ENCODE measurements at places on chromosomes 4 and X.
A peak's percentile ranks its signal among the peaks of the same experiment; 100 is the strongest.

GRCh38 chrX:107769581-107770317 is 5.8 kb downstream of the TSC22D3 start:
- DNase-seq = no peak

DNA sequence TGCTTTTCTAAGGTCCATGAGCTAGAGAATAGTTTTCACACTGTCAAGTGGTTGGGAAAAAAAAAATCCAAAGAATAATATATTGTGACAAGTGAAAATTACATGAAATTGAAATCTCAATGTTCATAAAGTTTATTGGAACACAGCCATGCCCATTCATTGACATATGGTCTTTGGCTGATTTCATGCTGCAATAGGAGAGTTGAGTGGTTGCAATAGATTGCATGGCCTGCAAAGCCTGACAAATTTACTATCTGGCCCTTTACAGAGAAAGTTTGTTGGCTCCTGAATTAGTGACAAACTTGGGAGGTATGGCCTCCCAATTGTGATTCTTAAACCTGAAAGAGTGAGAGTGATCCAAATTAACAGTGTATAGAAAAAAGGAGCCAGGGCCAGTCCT is 115.5 kb upstream of the FAM9C start:
- DNase-seq = no peak

DNA sequence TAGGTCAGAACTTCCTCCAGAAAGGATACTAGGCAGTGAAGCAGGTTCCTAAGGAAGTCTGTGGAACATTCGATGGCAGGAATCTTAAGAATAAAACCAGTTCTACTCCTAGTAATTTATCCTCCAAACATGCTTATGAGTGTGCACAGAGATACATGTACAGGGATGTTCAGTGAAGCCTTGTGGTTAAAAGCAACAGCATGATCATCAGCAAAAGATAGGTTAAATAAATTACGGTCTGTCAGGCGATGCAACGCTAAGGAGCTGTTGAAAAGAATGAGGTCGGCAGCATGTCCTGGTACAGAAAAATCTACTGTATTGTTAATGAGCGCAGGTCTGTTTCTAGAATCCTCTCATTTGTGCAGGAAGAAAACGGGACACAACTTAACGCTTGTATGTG is 23.6 kb downstream of the SEL1L3 start:
- no peak for DNase-seq

- no peak for DNase-seq
Observed at GRCh38 chrX:34873500-34874225, 68.9 kb upstream of the FAM47B start.

DNA sequence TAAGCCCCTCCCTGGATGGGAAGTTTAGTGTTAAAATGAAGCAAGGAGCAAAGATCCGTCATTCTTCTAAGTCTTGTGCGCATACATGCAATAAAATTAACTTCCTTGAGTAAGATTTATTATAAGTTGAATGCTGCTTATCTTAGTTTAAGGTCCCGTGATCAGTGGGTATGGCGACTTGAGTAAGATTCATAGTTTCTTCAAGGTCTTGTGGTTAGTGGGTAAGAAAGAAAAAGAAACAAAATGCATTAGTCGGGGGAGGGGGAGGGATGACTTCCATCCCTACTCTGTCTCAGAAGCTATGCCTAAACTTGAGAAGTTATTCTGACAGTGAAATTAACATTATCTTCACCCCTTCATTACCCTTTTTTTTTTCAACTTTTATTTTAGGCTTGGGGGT is 127.3 kb upstream of the MAGEB16 start:
- DNase-seq = no peak

DNA sequence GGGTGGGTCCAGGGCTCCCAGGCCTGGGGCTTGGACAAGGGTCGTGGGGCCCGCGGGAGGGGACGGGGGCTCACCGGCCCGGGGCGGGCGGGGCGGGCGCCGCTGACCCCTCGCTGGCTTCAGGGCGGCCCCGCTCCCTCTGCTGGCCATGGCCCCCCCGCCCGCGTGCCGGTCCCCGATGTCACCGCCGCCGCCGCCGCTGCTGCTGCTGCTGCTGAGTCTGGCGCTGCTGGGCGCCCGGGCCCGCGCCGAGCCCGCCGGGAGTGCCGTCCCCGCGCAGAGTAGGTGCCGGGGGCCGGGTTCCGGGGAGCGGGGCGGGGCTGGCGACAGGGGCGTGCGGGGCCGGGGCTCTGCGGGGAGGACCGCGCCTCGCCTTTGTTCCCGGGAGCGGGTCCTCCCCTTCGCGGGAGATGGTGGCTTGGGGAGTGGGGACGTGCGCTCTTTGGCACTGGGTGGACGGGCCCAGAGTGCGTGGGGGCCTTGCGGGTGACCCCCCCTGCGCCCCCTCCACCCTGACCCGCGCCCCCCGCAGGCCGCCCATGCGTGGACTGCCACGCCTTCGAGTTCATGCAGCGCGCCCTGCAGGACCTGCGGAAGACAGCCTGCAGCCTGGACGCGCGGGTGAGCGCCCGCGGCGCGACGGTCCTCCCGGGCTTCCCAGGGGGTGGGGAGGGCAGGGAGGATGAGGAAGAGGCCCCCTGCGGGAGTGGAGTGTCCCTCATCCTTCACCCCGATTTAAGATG is 16.8 kb upstream of the NAT8L start:
- DNase-seq = peak; percentile 17

- no peak for DNase-seq
Observed at GRCh38 chrX:28303486-28303885, 283.8 kb upstream of the IL1RAPL1 start.

DNA sequence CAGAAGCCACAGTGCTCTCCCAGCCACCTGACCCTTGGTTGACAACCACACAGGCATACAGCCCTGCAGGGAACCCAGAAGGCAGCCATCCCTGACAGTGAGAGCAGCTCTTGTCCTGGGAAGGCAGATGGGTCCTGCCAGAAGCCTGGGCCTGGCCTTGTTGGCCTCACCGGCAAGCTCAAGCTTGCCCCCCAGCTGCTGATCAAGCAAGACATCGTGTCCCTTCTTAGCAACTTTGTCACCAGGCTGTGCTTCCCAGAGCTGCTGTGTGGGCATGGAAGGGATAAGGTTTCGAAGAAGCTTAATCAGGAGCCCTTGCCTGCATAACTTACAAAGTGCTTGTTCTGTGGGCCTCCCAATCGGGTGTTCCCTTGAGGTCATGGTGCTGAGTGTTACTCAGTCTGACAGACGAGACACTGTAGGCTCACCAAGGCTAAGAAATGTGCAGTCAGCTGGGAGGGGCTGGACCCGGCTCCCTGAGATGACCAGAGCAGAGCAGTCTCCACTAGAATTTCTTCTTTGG is 6.8 kb upstream of the ABLIM2 start:
- DNase-seq = no peak

DNA sequence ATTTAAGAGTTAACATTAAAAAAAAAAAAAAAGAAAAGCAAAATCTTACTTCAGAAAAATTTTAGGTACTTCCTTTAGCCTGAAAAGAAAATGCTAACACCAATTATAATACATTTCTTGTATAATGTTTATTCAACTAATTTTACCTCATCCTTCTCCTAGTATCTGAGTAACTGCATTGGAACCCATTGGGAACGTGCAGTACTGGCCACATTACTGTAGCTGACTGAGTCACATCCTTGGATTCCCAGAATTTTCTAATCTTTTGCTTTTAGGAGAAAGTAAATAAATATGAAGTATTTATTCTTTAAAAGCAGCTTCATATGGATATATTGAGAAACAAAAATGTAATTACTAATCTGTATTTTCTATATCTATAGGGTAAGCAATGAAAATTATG is 82.6 kb upstream of the SLITRK2 start:
- peak; percentile 53 for DNase-seq

DNA sequence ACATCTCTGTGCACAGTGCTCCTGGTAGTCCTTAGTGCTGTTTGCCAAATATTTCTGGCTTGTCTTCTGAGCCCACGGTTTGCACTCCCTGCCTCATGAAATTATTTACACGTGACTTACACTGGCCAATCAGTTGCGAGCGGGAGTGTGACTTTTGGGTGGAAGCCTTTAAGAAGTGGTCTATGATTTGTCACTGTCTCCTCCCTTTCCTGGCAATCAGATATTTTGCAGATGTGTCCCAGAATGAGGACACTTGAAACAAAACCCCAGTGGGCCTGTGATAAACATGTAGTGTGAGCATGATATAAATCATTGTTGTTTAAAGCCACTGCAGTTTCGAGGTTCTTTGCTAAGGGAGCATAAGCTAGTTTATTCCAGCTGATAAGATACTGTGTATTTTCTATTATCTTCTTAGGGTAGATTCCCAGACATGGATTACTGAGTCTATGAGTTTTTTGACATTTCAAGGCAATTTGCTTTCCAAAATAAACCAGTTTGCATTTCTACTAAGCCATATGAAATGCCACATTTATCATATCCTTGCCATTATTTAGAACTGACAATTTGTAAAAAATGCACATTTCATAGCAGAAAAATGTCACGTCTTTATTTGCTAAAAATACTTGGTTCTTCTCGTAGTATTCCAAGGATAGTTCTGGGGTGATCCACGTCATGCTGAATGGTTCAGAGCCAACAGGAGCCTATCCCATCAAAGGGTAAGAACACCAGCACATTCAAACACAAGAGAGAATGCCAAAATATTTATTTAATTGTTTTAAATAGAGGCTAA is 12.0 kb downstream of the BST1 start:
- DNase-seq = peak; percentile 69

- DNase-seq = peak; percentile 37
Observed at GRCh38 chr4:4395849-4396627, 9.1 kb downstream of the NSG1 start.

- no peak for DNase-seq
Observed at GRCh38 chrX:37652589-37653231, 32.9 kb upstream of the XK start.

- DNase-seq = peak; percentile 79
Observed at GRCh38 chr4:120007191-120007871, 59.3 kb downstream of the MAD2L1 start.

- DNase-seq = no peak
Observed at GRCh38 chrX:1661048-1661921, 46.4 kb downstream of the ASMT start.

- no peak for DNase-seq
Observed at GRCh38 chrX:151287954-151288353, 109.1 kb upstream of the VMA21 start.

DNA sequence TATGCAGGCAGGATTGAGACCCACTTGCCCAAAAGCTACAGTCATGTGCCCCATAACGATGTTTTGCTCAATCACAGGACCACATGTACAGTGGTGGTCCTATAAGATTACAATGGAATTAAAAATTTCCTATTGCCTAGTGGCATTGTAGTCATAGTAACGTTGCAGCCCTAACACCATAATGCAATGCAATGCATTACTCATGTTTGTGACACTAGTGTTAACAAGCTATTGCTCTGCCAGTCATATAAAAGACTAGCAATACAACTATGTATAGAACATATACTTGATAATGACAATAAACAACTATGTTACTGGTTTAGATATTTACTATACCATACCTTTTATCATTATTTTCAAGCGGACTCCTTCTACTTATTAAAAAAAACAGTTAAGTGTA is 50.6 kb downstream of the VGLL1 start:
- no peak for DNase-seq

DNA sequence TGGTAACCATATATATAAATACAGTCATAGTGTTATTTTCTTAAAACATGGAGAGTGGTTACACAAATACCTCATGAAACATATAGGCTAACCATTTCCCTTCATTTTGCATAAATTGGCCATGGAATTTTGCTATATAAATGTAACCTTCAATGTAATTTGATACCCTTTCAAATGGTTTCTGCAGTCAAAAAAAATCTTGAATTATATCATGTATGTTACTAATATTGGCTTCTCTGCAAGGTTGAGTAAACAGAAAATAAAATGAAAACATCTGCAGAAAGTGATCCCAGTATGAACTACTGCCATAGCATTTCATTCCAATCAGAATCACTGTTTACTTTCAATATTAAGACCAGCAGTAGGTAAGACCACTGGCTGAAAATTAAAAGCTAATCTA is 1165.9 kb upstream of the TENM3 start:
- peak; percentile 5 for DNase-seq

GRCh38 chr4:57102050-57102624 is 8.0 kb downstream of the IGFBP7 start:
- DNase-seq = peak; percentile 100

- no peak for DNase-seq
Observed at GRCh38 chr4:78031417-78031950, 25.6 kb upstream of the FRAS1 start.

- DNase-seq = peak; percentile 9
Observed at GRCh38 chr4:19913650-19914049, 338.1 kb upstream of the SLIT2 start.

DNA sequence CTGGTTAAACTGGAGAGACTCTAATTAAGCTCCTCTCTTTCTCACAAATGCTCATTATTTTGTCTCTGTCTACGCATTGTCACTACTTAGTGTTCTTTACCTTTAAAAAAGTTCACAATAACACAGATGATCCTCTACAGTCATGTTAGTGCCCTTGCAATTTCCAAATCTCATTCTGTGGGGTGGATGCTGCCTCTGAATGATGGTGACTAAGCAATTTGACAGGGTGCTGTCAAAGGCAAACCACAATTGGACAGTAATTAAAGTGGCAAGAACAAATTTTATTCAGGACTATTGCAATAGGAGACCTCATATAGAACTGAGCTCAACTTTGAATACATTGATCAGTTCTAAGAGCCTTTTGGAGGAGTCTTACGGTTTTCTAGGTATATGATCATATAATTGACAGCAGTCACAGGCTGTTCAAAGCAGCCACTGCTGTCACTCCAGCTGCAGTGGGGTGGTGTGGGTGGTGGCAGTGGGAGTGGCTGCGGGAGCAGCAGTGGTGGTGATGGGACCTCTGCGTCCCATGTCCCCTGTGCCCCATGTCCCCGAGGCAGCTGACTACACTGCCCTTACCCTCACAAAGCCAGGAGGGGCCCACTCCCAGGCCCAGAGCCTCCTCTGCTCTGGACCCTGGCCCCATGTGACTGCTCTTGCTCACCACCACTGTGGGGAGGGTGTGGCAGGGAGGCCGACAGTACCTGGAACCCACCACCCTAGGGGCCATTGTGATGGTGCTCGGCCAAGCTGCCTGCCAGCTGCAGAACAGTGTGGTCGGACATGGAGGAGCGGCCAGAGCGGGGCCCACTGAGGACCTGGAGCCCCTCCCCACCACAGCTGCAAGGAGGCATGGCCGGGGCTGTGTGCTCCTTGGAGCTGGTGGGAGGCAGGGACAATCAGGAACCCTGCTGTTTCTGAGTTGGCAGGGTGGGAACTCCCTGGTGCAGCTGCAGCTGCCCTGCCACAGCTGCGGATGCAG is 30.4 kb upstream of the PAGE1 start:
- no peak for DNase-seq

DNA sequence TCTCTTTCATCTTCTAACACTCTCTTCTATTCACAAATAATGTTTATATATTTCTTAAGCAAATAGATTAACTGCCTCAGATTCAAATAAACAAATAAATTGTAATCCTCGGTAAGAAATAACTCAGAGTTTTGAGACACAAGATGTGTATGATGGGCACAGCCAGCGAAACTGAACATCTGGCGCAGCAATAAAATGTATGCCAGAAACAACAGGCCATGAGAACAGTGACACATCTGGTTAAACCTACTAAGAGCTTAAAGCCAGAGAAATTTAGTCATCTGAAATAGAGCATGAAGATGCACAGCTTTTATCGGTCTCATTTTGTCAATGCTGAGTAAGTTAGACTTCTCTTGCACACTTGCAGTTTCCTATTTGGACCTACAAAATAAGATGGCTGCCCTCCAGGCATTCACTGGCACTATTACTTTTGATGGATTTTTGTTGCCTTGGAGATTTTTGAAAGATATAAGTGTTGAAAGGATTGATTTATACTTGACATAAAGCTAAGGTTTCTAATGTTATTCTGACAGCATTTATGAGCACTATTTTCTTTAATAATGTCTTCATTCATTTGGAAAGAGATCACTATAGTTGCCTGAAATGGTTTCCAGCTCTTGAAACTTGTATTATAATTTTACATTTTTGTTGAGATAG is 1444.0 kb downstream of the PCDH18 start:
- no peak for DNase-seq
